ENCODE measurements at places on chromosomes 12 and 14. TPM values are rescaled to one million over a fixed set of nuclear protein-coding genes. Genes with fewer than 3 reads are reported as not detected.

The AQP6 gene
- 0.14 TPM for total RNA-seq

The ABCD2 gene
- not detected for total RNA-seq

The NKX2-8 gene
- total RNA-seq: 4.2 TPM

The ADCY4 gene
- total RNA-seq: 1.6 TPM

The MSI1 gene
- total RNA-seq: not detected

The CARMIL3 gene
- not detected for total RNA-seq

The FAM90A1 gene
- not detected for total RNA-seq

The CD69 gene
- not detected for total RNA-seq

The CLEC7A gene
- total RNA-seq: 0.14 TPM

The KRT76 gene
- not detected for total RNA-seq

The LGR5 gene
- total RNA-seq: not detected

The TAS2R30 gene
- 0.56 TPM for total RNA-seq

The SSTR1 gene
- not detected for total RNA-seq

The MAP1LC3B2 gene
- total RNA-seq: not detected

The GTF2H3 gene
- 24.3 TPM for total RNA-seq

The LBHD2 gene
- not detected for total RNA-seq

The ZNF891 gene
- total RNA-seq: 0.42 TPM

The HRK gene
- total RNA-seq: not detected

The GLT8D2 gene
- total RNA-seq: 1.6 TPM

All from airway epithelial cell (primary cell).